ENCODE measurements at places on chromosomes 7 and 10.

GRCh38 chr10:43961523-43962345 is 313.1 kb upstream of the ZNF32 start:
- DNase-seq = no peak

DNA sequence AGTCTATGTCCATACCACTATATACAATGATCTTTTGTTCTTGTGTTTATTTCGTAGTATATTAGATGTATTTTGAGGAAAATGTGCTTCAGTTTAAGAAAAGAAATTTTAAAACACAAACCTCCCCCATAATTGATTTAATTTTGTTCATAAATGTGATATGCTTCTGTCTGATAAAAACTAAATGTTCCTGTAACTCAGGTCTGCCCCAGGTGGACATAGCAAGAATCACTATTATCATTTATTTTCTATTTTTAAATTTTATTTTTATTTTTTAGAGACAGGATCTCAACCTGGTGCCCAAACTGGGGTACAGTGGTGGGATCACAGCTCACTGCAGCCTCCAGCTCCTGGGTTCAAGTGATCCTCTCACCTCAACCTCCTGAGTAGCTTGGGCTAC is 43.2 kb downstream of the BEND7 start:
- DNase-seq = no peak

DNA sequence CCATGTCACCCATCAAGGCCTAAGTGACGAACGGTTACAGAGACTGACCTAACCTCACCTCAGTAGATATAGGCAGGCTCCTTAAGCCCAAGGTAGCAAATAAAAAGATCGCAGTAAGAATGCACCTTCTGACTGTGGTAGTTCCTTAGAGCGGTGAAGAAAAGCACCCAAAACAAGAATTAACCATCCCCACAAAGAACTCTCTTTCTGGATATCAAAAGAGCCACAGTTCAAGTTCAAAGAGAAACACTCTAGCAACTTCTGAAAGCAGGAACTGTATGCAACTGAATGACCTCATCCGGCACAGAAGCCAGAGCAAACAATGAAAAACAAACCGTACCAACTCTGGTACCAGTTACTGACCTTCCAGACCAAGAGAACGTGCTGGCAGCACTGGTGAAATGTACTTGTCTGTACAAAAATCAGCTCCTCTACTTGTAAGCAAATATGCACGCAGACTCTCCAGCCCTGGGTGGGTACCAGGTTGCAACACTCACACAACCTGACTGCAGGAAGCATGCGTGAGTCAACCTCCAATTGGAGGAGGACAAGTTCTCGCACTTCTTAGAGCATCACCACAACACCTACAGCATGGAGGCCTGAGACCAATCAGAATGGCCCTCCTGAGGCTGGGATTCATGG is 202.7 kb downstream of the FAM107B start:
- DNase-seq = no peak

- no peak for DNase-seq
These were observed 339.4 kb upstream of the KIAA1217 start for GRCh38 chr10:23869548-23869947.

GRCh38 chr10:75616874-75617478 is 185.6 kb downstream of the LRMDA start:
- DNase-seq = no peak

- no peak for DNase-seq
These were observed 56.2 kb upstream of the GDF10 start for GRCh38 chr10:47243791-47244190.

DNA sequence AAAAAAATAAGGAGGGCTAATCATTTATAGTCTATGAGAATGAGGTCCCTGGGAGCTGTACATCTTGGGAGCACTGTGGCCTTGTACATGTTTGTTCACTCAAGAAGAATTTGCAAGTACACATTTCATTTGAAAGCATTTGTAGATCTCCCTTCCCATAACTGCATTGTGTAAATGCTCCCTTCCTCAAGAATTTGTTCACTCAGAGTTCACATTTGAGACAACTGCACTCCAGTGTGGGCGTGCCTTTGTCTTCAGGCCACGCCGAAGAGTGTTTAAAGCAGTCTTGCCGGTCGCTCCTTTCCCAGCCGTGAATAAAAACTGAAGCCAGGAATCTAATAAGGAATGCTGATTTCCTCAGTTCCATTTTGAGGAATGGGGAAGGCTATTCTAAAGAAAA is 291.1 kb upstream of the LYZL1 start:
- DNase-seq = no peak

DNA sequence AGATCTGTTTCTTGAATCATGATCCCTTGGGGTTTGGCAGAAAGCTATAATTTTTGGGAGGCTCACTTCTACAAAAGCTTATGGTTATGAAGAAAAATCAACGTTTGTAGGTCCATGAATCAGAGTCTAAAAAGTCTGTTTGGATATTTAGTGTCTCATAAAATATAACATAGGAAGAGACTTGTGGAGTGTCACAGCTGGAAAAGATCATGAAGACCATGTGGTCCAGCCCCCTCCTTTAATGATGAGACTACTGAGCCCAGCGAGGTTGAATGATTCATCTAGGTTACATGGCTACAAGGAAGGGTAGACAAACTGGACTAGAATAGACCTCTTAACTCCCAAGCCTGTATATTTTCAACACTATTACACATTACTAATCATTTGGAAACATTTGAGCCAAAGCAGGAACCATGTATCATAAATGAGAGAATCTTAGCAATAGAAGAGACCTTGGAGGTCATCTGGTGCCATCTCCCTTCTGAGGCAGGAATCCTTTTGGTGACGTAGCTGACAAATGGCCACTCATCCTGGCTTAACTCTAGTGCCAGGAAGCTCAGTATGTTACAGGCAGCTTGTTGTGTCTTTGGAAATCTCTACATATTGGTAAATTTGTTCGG is 152.5 kb downstream of the CREB5 start:
- no peak for DNase-seq

DNA sequence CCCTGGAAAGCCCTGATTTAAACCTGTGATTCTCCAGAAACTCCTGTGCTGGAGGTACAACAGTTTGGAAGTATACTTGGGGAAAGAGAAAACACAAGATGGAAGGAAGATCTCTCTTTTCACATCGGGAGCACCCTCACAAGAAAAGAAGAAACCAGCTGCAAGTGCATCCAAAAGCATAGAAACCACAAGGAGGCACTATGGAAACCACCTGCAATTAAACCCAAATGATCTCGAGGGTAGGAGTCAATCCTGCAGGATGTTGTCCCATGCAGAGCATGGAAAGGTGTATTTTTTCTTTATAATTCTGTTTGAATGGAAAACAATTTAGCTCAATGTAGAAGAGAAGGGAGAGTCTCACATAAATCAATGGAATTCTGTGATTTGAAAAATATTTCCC is 210.5 kb downstream of the TWIST1 start:
- DNase-seq = no peak

DNA sequence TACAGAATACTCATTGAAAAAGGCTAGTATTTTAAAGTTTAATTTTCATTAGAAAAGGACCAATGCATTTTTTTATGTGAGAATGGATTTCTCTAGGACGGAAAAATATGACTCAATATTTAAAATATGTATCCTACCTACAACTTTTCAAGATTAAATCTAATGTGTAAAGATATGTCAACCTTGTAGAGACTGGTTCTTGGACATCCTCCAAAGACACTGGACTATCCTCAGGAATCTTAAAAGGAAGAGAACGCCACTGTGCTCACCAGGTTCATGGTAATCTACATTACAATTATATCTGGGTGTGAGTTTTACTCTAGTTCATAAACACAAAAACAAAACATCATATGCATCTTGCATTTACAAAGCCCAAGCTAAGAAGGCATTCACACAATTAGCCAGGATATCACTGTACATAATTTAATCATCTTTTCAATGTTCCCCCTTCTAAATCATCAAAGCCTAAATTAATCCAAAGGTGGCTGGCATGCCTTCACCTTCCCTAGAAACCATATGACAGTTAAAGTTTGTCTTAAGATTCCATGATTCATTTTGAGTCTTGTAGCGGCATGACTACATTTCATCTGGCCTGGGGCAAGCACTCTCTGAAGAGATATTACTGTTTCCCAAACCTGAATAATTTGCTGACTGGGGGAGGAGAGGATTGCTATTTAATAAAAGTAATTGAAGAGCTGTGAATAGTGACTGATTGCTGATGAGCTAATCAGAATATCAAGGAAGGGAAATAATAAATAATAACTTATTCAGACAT is 12.0 kb downstream of the SGCE start:
- no peak for DNase-seq

DNA sequence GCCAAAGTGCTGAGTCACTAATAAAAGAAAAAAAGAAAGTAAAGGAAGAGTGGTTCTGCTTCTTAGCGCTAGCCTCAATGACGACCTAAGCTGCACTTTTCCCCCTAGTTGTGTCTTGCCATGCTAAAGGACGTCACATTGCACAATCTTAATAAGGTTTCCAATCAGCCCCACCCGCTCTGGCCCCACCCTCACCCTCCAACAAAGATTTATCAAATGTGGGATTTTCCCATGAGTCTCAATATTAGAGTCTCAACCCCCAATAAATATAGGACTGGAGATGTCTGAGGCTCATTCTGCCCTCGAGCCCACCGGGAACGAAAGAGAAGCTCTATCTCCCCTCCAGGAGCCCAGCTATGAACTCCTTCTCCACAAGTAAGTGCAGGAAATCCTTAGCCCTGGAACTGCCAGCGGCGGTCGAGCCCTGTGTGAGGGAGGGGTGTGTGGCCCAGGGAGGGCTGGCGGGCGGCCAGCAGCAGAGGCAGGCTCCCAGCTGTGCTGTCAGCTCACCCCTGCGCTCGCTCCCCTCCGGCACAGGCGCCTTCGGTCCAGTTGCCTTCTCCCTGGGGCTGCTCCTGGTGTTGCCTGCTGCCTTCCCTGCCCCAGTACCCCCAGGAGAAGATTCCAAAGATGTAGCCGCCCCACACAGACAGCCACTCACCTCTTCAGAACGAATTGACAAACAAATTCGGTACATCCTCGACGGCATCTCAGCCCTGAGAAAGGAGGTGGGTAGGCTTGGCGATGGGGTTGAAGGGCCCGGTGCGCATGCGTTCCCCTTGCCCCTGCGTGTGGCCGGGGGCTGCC is at the start of gene IL6:
TSS of gene IL6 (plus strand) at position 294 of the 807 bp plus-strand sequence. CDS start at position 357, 63 bp downstream.
- peak; percentile 8 for DNase-seq
